ENCODE measurements at places on chromosomes 1 and 21. TPM values are rescaled to one million over a fixed set of nuclear protein-coding genes. Genes with fewer than 3 reads are reported as not detected.

- no peak for DNase-seq
Measured at GRCh38 chr21:45998871-45999580, 17.5 kb downstream of the COL6A1 start.

GRCh38 chr1:52913014-52913413 is 8.5 kb downstream of the ECHDC2 start:
- no peak for DNase-seq

GRCh38 chr1:173499729-173500128 is 22.6 kb downstream of the PRDX6 start:
- no peak for DNase-seq

- DNase-seq = no peak
Measured at GRCh38 chr1:162639718-162640117, 7.5 kb downstream of the DDR2 start.

- DNase-seq = no peak
Measured at GRCh38 chr1:198649968-198650338, 11.1 kb downstream of the PTPRC start.

Gene SRSF4
- polyA plus RNA-seq = 71.4 TPM
